ENCODE measurements at places on chromosomes 2 and 18.

- DNase-seq: no peak
Observed at GRCh38 chr2:4465671-4466070, 762.3 kb downstream of the DCDC2C start.

DNA sequence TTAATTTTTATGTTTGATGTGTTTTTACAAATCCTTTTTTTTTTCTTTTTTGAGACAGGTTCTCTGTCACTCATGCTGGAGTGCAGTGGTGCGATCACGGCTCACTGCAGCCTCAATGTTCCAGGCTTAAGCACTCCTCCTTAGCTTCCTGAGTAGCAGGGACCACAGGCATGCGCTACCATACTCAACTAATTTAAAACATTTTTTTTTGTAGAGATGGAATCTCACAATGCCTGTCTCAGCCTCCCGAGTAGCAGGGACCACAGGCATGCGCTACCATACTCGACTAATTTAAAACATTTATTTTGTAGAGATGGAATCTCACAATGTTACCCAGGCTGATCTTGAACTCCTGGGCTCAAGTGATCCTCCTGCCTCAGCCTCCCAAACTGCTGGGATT is 3.2 kb downstream of the NOTO start:
- DNase-seq: peak; percentile 62

GRCh38 chr2:123495241-123495640 is 529.8 kb upstream of the CNTNAP5 start:
- no peak for DNase-seq

DNA sequence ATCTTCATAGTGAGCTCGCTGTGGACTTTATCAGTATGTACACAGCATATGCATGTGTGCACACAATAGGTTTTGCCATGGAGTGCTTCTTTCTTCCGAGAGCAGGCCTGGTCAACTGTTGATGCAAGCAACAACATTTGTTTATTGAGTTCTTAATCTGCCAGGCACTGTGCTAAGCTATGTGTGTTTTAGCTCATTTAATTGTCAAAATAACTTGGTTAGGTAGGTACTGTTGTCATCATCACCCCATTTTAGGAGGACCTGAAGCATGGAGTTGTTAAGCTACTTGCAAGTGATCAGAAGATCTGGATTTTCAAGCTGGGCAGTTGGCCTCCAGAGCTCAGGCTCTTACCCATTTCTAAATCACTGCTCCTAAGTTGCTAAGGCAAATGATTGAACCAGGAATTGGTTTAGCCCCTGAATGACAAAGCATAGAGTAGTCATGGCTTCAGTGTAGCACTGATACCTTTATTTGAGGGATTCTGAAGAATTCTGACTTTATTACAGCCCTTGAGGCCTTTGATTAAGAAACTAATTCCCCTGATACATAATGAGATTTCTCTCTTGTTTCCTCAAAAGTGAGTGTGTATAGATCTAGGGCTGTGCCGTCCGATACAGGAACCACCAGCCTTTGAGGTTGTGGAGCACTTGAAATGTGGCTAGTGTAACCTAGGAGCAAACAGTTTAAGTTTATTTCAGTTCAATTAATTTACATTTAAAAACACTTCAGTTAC is 132.9 kb downstream of the FMNL2 start:
- no peak for DNase-seq

- peak; percentile 2 for DNase-seq
Observed at GRCh38 chr2:194815475-194815874, 841.6 kb upstream of the SLC39A10 start.

- DNase-seq: no peak
Observed at GRCh38 chr2:25201265-25201664, 32.9 kb upstream of the POMC start.

DNA sequence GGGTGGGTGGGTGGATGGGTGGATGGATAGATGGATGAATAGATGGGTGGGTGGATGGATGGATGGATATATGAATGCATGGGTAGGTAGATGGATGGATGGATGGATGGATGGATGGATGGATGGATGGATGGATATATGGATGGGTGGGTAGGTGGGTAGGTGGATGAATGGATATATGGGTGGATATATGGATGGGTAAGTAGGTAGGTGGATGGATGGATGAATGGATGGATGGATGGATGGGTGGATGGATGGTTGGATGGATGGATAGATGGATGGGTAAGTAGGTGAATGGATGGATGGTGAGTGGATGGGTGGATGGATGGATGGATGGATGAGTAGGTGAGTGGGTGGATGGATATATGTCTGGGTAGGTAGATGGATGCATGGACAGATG is 36.1 kb downstream of the MCFD2 start:
- no peak for DNase-seq

DNA sequence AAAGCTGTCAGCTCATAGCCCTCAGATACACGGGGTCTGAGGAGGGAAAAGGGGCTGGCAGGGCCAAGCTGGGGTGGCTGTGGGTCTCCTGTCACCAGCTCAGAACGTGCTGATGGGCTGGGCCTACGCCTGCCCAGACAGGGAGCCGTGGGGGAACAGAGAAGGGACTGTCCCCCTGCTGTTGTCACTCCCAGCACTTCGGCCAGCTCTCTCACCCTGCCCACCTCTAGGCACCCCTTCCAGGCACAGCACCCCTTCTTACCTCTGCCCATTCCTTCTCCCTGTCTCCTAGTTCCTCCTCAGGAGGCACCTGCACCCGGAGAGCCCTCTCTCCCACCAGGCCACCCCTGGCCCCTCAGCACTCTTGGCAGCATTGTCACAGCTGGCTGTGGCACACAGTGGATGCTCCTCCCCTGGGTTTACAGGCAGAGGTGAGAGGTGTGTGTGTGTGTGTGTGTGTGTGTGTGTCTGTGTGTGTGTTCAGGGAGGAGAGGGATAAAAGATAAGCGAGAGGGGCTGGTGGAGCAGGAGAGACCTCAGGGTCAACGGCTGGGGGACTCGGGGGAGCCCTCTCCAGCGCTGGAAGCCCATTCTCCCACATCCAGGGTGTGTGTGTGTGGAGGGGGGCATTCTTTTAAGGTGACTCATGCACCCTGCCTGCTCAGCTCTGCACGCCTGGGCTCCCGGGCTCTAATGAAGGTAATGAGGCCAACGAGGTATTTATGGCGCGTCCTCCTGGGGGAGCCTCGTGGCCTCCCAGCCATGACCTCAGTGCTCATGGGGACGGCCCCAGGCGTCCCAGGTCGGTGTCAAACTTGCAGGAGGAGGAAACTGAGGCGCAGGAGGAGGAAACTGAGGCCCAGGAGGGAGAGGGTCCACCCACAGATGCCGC is 66.1 kb upstream of the SMAD7 start:
- DNase-seq: peak; percentile 92

DNA sequence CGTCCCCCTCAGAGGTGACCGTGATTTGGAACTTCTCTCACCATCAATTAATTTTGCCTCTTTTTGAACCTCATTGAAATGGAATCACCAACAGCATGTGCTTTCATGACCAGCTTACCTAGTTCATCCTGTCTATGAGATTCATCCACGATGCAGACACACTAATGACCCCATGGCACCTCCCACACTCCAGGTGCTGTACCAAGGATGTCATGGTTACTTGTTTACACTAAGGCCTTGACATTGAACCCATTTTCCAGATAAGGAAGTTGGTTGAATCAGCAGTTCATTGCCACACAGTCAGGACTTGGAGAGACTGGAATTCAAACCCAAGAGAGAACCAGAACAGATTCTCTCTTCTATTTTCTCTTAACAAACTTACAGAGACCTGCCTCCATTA is 139.0 kb downstream of the ZFP36L2 start:
- no peak for DNase-seq

- DNase-seq: no peak
Observed at GRCh38 chr2:86194751-86195054, 559 bp downstream of the IMMT start.

DNA sequence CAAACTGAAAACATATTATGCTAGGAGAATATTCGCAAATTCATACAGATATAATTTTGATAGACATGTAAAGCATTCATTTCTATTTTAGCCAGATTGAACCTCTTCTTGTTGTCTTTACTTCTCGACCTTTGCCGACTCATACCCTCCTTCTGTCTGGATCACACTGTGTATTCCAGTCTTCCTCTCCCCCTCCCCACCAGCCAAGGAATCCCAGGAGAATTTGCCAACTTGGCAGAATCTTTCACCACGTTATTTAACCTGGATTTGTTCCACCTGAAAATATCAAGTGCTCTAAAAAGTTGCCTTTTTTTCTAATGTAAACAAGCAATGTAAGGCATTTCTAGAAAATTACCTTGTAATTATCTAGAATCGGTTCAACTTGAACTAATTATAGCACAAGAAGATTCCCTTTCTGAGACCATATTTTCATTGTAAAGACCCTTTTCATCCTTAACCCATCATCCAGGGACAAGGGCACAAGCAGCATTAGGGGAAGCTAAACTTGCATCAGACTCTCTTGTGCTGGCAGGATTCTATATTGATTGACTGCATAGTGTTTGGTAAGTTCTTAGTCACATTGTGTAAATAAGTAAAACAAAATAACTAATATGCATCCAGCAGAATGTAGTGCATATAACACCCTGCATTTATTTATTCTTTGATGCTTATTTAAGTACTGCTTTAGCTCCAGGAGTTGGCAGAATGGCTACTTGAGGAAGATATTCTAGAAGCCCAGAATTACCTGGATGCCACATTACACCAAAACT is 1328.7 kb upstream of the NXPH2 start:
- no peak for DNase-seq

- peak; percentile 72 for DNase-seq
Observed at GRCh38 chr18:33440060-33441043, at the start of gene CCDC178. CCDC178 (minus strand) TSS chr18:33440721; CDS start chr18:33412088, 28,633 bp downstream.

DNA sequence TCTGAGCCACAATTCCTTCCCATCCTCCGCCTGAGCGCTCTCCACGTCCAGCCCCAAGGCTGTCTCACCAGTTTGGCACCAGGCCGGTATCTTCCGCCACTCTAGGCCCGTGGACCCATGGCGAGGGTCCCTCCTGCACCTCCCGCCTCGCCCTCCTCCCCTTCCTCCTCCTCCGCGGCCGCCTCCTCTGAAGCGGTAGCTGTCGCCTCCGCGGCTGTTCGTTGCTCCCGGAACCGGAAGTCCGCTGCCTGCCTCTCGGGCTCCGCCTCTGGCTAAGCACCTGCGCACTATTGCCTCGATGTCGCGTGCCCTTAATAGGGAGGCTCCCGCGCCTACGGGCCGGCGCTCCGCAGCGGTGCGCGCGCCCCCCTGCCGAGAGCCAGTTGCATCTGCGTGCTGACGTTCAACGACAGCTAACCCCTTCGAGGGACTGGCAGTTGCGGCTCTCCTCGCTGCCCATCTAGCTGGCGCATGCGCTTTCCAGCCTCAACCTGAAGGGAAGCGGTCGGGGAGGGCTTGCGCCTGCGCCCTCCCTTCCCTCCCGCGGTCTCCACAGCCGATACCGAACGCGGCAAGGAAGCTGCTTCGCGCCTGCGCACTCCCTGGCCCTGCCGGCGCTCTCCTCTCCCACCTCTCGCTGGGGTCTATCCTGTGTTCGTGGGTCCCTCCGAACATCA is at the start of gene MBD1:
TSS of gene MBD1 (minus strand) at position 229 of the 677 bp plus-strand sequence. CDS start 1,531 bp downstream, outside the sequence.
- DNase-seq: peak; percentile 98

GRCh38 chr2:198135481-198135934 is 331.1 kb downstream of the PLCL1 start:
- peak; percentile 43 for DNase-seq

- DNase-seq: no peak
Observed at GRCh38 chr2:10588931-10589330, 100.8 kb downstream of the NOL10 start.

GRCh38 chr2:15116830-15117229 is 444.3 kb downstream of the NBAS start:
- no peak for DNase-seq

GRCh38 chr2:101619191-101619591 is 78.3 kb upstream of the MAP4K4 start:
- DNase-seq: peak; percentile 17

GRCh38 chr18:49625021-49625691 is 63.3 kb downstream of the LIPG start:
- no peak for DNase-seq

GRCh38 chr2:3789256-3789655 is 85.9 kb downstream of the DCDC2C start:
- peak; percentile 59 for DNase-seq

DNA sequence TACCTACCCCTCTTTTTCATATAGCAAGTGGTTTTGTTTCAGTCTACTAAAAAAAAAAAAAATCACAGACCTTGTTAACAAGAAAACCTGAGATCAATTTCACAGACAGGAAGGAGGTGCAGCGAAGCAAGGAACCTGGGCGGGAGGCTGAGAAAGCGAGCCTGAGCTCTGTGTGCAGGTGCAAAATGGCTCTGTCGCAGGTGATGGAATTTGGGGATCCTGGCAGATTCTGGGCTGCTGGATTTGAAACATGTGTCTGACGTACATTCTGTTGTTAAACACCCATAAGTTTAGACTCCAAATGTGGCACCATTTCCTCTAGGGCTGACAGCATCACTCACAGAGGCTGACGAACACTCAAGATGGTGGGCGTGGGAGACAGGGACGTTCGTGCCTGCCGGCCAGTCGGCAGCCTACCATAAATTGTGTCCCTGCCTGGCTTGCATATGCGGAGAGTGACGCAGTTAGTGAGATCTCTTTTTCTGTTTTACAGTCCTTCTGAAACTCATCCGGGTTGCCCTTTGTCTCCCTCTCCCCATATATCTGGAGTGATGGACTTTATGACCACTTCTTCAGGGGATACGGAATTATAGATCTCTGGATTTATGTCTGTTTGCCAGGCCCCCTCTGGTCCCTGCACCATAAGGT is 8.8 kb upstream of the DDX1 start:
- DNase-seq: no peak

- DNase-seq: no peak
Observed at GRCh38 chr2:211035548-211036185, 479.3 kb downstream of the CPS1 start.

DNA sequence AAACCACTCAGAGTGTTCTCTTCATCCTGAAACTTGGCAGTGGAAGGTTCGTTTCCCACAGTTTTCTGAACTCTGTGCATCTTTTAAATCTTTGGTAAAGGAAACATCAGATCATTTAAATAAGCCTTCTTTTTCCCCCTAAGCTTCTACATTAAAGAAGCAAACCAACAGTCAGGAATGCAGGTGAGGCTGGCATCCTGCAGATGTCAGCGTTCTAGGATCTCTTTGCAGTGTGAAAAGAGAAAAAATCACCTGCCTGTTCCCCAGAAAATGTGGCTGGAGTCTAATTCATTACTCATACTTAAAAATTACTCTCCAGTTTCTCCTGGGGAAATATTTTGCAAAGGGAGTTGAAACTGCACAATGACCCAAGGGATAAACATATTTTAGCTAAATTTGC is 64.5 kb upstream of the ZCCHC2 start:
- DNase-seq: no peak

DNA sequence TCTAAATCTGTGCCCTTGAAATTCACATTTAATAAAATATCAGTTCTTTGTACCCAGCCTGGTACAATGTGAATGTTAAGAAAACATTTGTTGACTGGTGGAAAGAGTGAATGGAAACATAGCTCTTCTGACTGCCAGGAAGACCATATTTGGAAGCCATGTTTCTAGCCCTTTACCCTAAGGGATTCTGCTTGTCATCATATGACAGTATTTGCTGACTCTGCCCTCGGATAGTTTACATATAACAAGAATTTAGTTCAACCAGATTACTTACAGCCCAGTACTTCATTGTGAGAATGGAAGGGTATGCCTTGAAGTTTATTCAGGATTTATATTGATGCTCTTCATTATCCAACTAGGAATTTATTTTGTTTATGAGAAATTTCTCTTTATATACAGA is 13.8 kb upstream of the KCNS3 start:
- DNase-seq: no peak
